ENCODE measurements at places on chromosomes 12 and 14. TPM values are rescaled to one million over a fixed set of nuclear protein-coding genes. Genes with fewer than 3 reads are reported as not detected.

DNA sequence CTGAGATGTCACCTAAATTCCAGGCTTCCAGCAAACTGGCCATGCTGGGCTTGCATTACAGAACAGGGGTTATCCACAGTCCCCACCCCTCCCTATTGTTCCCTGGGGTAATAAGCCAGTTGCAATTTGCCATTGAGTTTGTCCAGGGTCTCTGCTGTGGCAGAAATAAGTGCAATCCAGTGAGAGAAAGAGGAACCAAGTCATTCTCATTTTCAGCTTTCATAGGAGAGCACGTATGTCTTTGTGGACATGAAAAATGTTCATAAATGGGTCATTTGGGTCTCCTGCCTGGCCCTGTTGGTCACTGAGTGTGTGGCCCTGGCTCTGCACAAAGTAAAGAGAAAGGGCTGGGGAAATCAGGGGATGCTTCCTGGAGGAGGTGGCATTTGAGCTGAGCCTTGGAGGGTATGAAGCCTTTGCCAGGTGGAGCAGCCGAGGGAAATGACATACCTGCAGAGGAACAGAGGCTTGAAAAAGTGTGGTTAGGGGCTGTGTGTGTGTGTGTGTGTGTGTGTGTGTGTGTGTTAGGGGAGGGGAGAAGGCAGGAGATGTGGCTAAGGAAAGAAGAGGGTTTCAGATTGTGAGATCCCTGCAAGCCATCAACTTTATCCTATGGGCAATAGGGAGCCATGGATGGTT, 29.3 kb downstream of the CMKLR1 start:
- DNase-seq = peak; percentile 22

- peak; percentile 31 for DNase-seq
These were observed 10.7 kb downstream of the CCDC63 start for GRCh38 chr12:110857528-110857927.

Gene OTX2
- not detected for total RNA-seq

- DNase-seq = no peak
These were observed 3.6 kb upstream of the NPAS3 start for GRCh38 chr14:32934881-32935633.

DNA sequence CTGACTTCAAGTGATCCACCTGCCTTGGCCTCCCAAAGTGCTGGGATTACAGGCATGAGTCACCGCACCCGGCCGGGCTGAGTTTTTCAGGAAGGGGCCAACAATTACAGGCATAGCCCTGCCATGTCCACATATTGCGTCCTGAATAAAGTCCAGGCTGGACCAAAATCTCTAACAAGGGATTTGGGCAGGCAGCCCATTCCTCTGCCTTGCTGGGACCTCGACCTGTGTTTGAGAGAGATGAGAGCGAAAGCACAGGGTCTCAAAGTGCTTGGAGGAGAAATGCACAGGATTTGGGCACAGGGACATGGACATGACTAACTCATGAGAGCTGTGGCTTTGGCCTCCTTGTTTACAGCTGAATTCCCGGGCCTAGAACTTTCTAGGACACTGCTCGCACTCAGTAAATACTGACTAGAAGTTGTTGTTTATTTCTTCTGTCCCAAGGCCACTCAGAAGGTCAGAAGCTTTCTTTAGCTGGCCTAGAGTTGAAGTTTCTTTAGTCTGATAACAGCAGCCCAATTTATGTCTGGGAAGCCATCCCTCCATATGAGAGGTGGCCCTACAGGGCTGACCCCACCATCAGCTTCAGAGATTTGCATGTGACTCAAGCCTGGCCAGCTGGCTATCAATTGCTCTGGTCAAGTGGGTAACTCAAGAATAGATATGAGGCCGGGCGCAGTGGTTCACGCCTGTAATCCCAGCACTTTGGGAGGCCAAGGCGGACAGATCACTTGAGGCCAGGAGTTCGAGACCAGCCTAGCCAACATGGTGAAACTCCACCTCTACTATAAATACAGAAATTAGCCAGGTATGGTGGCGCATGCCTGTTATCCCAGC, 11.7 kb downstream of the CAMKK2 start:
- DNase-seq = no peak

DNA sequence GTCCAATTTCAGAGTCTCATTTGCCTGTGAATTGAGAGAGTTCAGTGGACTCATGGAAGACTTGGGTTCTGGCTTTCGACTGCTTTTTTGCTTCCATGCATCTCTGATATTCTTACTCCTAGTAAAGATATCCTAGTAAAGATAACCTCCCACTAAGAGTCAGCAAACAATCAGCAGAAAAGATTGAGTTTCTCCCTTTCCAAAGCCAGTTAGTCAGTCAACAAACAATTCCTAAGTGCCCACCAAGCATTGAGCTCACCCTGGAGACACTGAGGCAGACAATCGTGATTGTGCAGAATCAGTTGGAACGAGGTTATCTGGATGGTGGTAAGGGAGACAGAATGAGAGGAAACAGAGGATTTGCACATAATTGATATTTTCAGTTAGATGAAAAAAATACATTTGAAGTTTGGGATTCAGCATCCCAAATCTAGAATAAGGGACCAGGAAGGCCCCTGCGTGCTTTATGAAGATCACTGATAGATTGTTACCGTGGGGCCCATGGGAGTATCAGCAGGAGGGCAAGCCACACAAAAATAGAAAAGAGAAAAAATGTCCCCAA, 99.7 kb upstream of the SLC38A2 start:
- DNase-seq = no peak

DNA sequence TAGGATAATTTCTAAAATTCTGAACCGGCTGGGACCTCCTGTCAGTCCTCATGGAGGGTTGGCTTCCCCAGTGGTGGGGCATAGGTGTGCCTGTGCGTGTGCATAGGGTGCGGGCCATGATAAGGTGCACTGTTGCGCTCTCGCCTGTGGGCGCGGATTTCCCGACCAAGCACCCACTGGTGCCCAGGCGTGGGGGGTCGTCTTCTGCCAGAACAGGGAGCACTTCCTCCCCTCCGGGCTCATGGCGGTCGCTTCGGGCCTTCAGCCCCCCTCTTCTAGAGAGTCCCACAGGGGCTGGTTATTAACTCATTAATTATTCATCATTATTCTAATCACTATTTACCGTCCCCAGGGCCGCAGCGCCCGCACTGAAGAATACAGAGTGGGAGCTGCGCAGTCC, 2.8 kb downstream of the C1QL4 start:
- DNase-seq = peak; percentile 58

Gene SMCO2
- total RNA-seq = 0.67 TPM

DNA sequence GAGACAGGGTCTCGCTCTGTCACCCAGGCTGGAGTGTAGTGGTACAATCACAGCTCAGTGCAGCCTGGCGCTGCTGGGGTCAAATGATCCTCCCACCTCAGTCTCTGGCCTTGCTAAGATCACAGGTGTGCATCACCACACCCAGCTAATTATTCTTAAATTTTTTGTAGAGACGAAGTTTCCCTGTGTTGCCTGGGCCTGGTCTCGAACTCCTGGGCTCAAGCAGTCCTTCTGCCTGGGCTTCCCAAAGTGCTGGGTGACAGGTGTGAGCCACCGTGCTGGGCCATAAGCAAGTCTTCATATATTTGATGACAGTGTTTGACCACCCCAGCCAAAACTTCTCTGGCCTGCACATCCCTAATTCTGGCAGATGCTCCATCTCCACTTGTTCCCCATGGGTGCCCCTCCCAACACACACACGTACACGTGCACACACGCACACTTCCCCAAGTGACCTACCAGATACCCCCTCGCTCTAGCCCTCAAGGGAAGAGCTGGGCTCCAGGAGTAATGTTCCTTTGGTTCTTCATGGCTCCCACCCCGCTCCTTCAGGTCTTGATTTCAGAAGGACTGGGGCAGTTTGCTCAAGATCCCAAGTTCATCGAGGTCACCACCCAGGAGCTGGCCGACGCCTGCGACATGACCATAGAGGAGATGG, 104.3 kb upstream of the FKBP4 start:
- no peak for DNase-seq

DNA sequence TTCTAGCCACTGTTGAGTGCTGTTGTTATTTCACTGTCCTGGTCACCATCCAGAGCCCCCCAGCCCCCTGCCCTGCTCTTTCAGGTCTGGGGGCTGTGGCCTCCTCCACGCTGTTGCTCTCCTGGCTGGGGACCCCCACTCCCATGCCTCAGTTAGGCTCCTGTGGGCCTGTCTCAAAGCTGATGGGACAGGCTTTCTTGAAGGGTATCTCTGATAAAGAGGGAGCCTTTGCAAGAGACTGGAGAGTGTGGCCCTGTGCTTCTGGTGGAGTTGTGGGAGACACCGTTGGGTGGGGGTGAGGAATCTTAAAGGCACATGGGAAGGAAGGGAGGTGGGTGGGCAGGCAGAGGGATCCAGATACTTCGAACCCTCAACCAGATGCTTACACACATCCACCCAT, 12.2 kb upstream of the KRT86 start:
- peak; percentile 23 for DNase-seq

Gene CDH24
- 2.9 TPM for total RNA-seq

DNA sequence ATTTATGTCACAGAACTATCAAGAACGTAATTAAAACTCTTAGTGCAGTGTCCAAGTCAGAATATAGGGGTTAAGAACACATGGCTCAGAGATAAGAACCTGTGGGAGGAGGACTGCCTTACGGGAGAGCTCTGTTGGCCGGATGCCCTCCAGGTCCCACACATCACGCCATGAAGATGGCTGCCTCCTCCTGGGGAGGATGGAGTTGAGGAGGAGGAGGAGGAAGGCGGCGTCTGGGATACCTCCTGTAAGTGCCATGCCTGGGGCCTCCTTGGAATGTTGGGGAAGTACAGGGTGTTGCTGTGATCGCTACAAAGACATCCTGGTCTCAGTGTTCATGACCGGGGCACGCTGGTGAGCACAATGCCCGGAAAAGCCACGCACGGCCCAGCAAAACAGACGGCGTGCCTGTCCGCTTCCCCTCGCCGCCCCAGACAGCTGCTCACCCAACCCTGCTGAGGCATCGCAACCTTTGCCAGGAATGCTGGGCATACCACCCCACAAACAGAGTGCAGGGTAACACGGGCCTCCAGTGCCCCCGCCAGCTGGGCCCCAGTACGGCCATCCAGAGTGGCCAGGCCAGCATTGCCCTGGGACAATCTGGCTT, 28.7 kb upstream of the CD9 start:
- DNase-seq = peak; percentile 84

GRCh38 chr14:61471297-61472005, 150.1 kb downstream of the PRKCH start:
- DNase-seq = no peak

DNA sequence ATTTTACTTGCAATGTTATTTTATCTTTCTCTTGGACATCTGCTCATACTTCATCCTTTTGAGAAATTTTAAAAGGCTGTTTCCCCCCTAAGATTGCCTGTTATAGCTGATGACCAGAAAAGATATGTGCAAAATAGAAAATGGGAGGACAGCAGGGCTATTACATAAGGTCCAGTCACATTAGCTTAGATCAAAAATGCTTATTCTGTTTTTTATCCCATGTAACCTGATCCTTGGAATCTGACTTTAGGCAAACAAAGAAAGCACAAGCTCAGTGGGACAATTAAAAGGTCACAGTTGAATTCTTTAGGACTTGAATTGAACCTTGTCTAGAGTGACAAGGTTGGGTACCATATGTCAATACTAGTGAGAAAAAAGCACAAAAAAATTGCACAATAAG, 65.1 kb upstream of the TRHDE start:
- no peak for DNase-seq

- no peak for DNase-seq
These were observed 15.6 kb downstream of the ZBTB39 start for GRCh38 chr12:56990648-56991318.

- no peak for DNase-seq
These were observed 180.6 kb upstream of the PRMT8 start for GRCh38 chr12:3310271-3311026.

Gene PTPRR
- total RNA-seq = not detected

GRCh38 chr14:35696575-35696974, 112.5 kb downstream of the RALGAPA1 start:
- DNase-seq = no peak

Gene LRRC43
- 0.60 TPM for total RNA-seq

GRCh38 chr14:96204151-96205058, at the start of gene BDKRB2:
TSS of gene BDKRB2 (plus strand) at chr14:96204839. CDS start at chr14:96237108, 32,269 bp downstream.
- DNase-seq = peak; percentile 87

GRCh38 chr12:116717466-116718437, 20.1 kb downstream of the SPRING1 start:
- peak; percentile 88 for DNase-seq

Gene MAP3K9
- total RNA-seq = 0.51 TPM

DNA sequence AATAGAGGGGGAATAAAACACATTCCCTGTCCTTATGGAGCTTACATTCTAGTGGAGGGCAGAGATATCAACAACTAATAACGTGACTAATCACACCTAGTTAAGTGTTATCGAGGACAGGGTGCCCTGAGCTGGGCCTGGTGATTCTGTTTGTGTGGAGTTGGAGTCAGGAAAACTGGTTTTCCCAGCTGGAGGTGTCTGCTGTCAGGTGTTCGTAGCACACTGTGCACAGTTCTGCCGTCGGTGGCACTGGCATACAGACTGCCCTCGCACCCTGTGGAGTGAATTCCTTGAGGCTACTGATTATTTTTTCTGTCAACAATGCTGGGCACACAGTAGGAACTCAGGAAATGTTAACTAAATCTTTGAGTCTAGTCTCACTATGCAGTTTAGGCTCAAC, 900 bp upstream of the MTERF2 start:
- no peak for DNase-seq

GRCh38 chr14:88478931-88479330, 75.9 kb downstream of the PTPN21 start:
- no peak for DNase-seq

Gene PIK3C2G
- 0.09 TPM for total RNA-seq

Data from posterior vena cava (tissue), 2 donors.